Stimulated activated CD4-positive, alpha-beta T cell treated with anti-CD3 and anti-CD28 coated beads, Interleukin-1b, Interleukin-23, amount 100 ng/mL, for 1 hour (primary cell): ENCODE measurements at places on chromosomes 12 and 14.

GRCh38 chr14:97490521-97491070 is 693.4 kb downstream of the VRK1 start:
- DNase-seq = no peak

DNA sequence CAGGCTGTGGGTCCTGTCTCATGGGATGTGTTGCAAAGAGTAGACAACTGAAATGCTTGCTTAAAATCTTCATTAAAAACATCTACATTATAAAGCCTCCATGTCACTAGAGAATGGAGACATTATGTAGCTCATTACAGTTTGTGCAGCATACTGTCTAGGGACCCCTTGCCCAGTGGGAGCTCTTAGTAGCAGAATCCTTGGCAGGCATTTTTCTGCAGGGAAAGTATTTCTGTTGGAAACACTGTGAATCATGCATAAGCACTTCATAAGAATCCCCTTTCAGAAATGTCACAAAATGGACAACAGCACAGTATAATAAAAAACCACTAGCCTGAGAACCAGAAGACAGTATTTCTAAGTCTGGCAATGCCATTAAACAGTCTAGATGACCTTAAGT is 174.3 kb downstream of the MGAT4C start:
- no peak for DNase-seq

GRCh38 chr12:89140141-89140540 is 212.2 kb downstream of the DUSP6 start:
- no peak for DNase-seq

- DNase-seq = no peak
These were observed 775.7 kb downstream of the SLC6A15 start for GRCh38 chr12:84136862-84137367.

DNA sequence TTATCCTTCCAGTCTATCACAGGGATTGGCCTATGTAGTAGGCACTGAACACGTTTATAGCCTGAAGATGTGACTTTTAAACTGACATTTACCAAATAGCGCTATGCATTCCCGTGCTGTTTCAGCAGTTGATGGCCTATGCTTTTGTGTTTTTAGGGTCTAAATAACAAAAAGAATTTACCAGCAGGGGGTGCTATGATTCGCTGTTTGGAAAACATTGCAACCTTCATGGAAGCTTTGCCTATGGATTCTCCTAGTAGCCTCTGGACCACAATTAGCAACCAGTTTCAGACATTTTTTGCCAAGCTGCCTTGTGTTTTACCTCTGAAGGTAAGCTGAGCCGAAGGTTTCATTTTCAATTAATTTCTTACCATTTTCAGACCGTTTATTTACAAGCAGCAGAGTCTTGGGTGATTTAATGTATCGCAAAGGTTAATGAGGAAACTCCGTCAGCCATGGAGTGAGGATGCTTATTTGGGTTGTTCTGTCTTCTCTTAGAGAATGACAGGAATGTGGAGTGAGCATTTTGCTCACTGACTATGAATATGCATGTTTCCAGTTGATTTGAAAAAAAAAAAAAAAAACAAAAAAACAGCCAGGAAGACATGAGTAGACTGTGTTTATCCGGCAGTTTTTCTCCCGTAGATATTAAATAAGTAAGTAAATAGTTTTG is 133.1 kb downstream of the PRIMA1 start:
- no peak for DNase-seq

DNA sequence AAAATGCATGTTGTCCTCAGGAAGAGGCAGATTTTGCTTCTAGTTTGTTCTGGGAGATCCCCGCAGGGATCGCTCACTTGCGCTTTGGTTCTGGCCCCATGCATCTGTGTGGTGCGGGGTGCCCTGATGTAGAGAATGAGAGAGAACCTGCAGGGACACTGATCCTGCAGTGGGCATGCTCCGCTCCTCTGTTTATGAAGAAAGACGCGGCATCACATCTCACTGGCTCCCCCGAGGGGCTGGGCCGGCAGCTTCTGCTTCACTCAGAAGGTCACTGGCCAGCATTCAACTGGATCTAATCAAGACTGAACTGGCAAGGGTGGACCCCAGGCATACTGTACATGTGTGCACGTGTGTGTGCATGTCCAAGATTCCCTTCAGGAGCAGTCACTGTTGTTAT is 164.2 kb downstream of the CALM1 start:
- DNase-seq = no peak

GRCh38 chr12:108377260-108377659 is 38.1 kb upstream of the CMKLR1 start:
- no peak for DNase-seq

DNA sequence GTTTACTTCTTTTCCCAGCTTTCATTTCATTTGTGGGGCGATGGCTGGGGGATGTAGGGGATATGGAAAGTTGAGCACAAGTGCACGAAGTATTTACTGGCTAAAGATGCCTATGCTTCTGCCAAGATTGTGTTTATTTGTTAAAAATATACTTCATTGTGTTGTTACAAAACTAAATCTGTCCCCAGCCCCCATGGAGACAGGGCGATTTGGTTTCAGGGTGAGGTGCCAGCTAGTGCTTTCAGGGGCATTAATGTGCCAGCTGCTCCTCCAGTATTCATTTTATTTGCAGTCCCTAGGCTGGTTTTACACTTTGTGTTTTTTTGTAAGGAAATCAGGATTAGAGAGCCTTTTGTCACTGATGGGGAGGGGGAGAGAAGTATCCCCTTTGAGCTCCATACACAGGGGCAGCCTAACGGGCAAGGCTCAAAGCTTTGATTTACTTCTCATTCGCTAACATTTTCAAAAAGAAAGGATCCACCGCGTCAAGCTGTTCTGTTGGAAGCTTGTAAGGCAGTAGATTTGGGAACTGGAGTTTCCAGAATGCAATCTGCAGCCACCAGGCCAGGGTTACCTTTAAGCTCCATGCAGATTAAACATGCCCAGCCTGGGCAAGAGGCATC is 198.7 kb upstream of the PLEKHG7 start:
- no peak for DNase-seq

GRCh38 chr12:51820526-51821439 is 27.7 kb downstream of the FIGNL2 start:
- DNase-seq = peak; percentile 35

DNA sequence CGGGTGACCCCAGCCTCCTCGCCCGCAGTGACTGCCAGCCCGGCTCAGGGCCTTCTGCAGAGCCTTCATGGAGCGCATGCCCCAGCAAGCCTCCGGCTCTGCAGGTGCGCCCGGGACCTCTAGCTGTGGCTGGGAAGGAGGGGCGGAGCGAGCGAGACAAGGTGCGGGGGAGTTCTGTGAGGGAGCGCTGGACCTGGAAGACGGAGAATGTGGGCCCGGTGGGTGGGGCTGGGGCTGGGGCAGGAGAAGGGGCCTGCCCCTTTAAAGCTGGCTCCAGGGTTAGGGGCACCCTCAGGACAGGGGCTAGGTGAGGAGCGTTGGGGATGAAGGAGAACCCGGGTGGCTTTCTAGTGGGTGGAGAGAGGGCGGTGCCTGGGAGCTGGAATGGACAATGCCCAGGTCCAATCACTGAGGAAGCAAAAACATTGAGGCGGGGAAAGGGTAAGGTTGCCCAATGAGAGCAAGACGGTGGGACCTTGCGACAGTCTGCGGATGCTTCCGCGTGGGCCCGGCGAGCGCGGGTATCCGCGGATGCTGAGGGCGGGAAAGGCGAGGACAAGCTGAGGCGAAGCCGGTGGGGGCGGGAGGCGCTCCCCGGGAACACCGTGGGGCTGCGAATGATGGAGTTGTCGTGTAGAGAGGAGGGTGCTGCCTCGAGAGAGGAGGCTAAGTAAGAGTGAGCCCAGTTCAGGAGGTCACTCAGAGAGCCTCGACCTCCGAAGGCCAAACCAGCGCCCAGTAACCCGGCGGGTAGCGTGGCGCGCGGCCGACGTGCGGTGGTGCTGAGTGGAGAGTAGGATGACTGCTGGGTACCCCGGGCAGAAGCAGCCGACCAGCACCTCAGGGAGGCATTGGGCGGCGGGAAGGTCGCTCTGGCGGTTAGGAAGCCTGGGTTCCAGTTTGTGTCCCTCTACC is at the start of gene GLS2:
Gene GLS2 (minus strand): TSS at position 121 of the 915 bp plus-strand sequence. CDS start 43 bp downstream, at position 78.
- DNase-seq = peak; percentile 43

GRCh38 chr12:105850103-105850968 is 288.4 kb downstream of the NUAK1 start:
- DNase-seq = no peak

- DNase-seq = no peak
These were observed 12.3 kb upstream of the DCD start for GRCh38 chr12:54660320-54660962.

- no peak for DNase-seq
These were observed 24.9 kb downstream of the PSMC1 start for GRCh38 chr14:90281261-90281660.

DNA sequence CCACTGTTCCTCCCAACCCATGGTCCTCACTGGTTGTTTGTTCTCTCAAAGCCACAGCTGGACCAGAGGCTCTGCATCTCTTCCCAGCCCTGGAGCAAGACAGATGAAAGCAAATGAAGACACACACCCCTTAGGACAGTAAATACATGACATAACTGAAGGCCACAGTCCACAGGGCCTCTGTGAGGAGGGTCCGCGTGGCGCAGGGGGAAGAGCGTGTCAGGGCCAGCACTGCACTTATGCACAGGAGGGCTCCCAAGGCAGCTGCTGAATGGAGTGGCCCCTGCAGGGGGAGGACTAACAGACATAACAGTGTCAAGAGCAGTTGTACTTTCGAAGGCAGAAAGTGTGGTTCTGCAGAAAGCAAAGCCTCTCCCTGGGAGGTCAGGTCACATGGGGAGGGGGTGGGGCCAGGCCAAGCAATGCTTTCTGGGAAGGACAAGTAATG is 79.9 kb downstream of the CHGA start:
- no peak for DNase-seq

DNA sequence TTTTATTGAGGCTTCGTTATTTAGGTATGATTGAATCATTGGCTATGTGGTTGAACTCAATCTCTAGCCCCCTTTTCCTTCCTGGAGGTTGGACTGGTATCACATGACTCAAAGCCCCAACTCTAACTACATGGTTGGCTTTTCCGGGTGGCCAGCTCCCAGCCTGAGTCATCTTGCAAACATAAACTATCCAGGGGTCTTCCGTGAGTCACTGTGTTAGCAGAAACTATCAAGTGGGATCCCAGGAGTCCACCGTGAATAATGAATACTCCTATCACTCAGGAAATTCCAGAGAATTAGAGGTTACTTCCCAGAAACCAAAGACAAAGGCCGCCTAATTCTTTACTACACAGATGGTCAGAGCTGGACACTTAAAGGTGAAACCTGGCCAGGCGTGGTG is 19.7 kb upstream of the PLEKHD1 start:
- no peak for DNase-seq

GRCh38 chr14:71050227-71050823 is 143.1 kb downstream of the PCNX1 start:
- DNase-seq = no peak

DNA sequence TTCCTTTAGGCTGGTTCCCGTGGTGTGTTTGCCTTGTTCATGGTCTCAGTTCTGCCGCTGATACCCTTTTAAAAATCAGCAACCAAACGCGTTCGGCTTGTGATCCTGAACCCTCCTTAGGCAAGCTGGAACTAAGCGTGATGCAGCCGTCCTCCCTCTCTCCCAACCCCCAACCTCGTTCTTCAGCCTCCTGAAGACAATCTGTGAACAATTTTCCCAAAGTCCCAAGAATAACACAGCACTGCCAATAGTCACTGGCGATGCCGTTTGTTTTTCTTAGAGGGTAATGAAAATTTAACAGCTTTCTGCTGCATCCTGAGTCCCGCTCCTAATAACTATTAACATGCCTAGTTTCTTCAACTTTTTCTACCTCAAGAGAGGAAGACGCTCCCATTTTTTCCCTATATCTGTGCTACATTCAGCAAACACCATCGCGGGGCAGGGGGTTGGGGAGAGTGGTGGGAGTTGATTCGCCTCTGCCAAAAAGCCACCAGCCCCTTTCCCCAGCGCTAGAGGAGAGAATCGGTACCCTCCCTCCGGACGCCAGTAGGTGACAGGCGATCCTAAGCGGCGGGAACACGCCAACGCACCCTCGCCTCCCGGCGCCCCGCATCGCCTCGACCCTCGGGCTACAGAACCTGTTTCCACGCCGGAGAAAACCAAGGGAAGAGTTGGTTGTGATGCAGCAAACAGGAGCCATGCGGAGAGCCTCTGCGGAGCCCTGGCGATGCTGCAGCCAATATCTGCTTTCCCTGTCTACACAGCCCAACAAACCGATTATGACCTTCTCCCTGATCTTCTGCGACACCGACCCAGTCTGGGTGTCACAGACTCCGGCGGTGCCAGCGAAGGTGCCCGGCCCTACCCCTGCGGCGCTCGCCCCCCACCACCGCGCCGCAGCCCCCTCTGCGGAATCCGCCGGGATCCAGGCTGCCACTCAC is 752 bp downstream of the PRICKLE1 start:
- DNase-seq = no peak

- no peak for DNase-seq
These were observed 392.1 kb downstream of the RPS29 start for GRCh38 chr14:49194067-49194466.

GRCh38 chr12:72089678-72090077 is 151.0 kb downstream of the TPH2 start:
- DNase-seq = no peak

GRCh38 chr14:24960816-24961215 is 89.1 kb downstream of the STXBP6 start:
- no peak for DNase-seq

GRCh38 chr12:115118177-115118724 is 434.3 kb upstream of the TBX3 start:
- no peak for DNase-seq

GRCh38 chr12:64616201-64616600 is 5.9 kb downstream of the RASSF3 start:
- no peak for DNase-seq

GRCh38 chr14:66104486-66104885 is 381.7 kb upstream of the CCDC196 start:
- no peak for DNase-seq

GRCh38 chr14:76943072-76943471 is 85.4 kb downstream of the IRF2BPL start:
- no peak for DNase-seq
